ENCODE measurements at places on chromosomes 2 and 18.
A peak's percentile ranks its signal among the peaks of the same experiment; 100 is the strongest.

- DNase-seq: peak; percentile 90
Observed at GRCh38 chr2:150472511-150472899, 15.0 kb downstream of the RND3 start.

GRCh38 chr2:102206666-102207341 is 20.0 kb downstream of the IL1RL2 start:
- peak; percentile 87 for DNase-seq

DNA sequence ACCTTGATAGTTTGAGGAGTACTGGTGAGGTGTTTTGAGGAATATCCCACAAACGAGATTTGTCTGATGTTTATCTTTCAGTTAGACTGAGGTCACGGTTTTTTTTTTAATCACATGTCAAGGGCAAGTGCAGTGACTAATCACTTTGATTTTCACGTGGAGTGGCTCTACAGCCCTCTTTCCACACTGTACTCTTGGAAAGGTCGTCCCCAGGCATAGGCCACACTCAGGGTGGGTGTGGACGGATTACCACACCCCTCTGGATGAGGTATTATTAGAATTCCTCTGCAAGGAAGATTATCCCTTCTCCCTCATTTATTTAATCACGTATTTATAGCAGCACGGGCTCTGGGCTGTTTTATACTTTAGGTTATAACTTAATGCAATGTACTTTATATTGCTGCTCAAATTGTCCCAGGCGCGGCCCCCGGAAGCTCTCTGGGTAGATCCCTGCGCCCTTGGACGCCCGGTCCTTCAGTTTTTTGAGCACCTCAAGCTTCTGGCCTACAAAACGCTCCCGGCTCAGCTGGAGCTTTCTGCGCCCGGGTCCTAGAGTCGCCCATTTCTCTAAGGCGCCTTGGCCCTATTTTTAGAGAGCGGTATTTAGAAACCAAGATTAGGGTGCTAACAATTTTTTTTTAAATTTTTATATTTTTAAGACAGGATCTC is 515 bp upstream of the PLEKHB2 start:
- DNase-seq: peak; percentile 85

DNA sequence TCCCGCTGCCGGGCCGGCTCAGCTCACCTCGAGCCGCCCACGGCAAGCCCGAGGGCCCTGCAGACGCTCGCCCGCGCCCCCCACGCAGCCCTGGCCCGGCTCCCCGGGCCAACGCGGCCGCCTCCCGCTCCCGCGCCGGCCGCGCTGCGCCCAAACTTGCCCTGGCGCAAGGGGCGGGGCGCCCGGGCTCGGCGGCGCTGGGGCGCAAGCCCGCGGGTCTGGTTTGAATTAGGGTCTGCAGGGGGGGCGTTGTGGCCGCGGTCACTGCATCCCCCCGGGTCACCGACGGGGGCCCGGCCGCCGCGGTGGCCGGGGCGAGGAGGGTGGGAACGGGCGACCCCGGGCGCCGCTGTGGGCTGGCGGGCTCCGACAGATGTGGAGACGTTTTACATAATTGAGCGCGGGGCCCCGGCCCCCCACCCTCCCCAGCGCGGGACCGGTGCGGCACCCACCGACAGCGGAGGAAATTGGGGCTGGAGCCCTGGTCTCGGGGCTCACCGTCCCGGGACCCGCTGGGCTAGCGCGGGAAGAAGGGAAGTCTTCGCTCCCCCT is 690 bp downstream of the SDC1 start:
- no peak for DNase-seq

DNA sequence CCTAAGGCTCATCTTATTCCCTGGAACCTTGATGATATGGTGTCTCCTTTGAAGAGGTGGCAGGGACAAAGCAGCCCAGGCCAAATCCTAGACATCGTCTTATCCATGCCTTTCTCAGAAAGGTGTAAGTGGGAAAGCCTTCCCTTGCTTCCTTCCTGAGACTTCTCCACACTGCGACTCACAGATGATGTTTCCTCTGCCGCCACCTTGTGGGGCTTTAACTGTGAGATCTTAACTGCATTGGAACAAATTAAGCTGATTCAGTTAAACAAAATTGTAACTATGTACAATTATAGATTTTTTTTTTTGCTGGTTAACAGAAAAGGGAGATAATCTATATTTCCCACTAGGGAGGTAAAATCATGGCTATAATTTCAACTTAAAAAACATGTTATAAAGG is 10.0 kb upstream of the GCA start:
- DNase-seq: peak; percentile 56

- no peak for DNase-seq
Observed at GRCh38 chr18:66999003-66999402, 395.1 kb upstream of the CDH19 start.

DNA sequence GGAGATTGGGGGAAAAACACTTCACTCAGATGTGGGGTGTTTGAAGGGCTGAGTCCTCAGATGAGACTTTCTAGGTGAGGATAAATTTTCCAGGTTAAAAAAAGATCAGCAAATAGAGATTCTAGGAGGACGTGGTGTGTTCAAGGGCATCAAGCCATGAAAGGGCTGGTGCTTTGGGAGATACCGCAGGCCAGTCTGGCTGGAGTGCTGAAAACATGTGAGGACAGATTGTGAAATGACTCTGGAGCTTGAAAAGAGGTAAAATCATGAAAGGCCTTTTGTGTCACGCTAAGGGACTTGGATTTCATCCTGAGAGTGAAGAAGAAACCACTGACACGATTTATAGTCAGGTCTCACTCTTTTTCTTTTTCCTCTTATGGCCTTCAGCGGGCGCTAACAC is 320.5 kb downstream of the DPP10 start:
- DNase-seq: no peak

DNA sequence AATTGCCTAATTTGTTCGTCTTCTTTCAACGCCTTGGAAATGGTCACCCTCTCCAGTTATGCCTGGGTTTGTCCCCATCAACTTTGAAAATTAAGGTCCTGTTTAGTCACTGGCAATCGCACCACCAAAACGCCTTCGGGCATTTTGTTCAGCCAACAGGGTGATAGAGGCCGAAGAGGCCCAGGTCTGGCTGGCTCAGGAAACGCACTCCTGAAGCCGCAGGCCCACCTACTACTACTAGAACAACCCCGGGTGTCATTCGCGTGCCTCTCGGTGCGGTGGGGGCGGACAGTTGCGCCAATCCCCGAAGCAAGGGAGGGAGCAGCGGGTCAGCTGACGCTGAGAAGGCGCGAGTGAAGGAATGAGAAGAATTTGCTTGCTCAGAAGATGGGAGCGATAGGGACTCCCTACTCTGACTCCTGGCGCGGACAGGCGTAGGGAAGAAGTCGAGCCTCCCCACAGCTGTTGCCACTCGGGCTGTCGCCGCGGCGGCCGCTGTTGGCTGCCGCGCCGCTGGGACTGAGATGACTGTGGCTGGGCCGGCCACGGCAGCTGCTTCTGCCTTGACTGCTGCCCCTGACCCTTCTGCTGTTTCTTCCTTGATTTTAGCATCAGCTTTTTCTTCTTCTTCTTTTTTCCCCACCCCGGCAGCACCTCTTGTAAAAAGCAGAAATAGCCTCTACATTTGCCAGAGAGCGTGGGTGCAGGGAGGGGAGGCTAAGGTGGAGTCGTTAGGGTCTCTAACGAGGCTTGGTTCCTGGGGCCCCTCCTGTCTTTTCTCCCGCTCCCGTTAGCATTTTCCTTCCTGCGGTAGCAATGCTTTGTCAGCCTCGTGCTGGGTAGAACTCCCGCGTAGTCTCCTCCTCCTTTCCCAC is 387.6 kb downstream of the FIGN start:
- no peak for DNase-seq

GRCh38 chr18:25974630-25975077 is 115.8 kb downstream of the SS18 start:
- DNase-seq: peak; percentile 2

DNA sequence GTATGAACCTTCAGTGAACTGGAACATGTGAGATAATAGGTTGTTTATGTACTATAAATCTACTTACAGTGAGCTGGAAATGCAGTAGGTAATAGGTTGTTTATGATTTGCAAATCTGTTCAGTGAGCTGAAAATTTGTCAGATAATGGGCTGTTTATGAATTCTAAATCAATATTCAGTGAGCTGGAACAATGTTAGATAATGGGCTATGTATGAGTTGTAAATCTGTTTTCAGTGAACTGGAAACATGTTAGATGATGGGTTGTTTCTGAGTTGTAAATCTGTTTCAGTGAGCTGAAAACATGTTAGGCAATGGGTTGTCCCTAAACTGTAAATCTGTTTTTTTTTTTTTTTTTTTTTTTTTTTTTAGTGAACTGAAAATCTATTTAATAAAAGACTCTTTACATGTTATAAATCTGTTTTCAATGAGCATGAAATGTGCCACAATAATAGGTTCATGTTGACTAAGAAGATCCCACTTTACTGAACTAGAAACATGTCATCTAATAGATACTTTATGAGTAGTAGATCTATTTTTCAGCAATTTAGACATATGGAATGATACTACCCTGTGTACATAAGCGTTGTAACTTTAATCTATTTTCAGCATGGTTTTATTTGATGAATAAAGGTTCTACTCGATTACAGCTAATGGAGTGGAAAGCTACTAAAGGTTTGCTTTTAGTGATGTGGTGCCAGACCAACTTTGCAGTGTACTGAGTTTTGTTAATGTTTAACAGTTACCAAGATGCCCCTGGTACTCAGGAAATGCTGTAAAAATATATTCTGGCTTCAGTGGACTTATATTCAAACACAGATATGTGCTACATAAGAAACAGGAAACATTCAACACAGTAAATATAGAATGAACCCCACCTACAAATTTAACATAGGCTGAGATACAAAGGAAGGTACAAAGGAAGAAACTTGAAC is 1471.8 kb downstream of the LRP1B start:
- DNase-seq: no peak

DNA sequence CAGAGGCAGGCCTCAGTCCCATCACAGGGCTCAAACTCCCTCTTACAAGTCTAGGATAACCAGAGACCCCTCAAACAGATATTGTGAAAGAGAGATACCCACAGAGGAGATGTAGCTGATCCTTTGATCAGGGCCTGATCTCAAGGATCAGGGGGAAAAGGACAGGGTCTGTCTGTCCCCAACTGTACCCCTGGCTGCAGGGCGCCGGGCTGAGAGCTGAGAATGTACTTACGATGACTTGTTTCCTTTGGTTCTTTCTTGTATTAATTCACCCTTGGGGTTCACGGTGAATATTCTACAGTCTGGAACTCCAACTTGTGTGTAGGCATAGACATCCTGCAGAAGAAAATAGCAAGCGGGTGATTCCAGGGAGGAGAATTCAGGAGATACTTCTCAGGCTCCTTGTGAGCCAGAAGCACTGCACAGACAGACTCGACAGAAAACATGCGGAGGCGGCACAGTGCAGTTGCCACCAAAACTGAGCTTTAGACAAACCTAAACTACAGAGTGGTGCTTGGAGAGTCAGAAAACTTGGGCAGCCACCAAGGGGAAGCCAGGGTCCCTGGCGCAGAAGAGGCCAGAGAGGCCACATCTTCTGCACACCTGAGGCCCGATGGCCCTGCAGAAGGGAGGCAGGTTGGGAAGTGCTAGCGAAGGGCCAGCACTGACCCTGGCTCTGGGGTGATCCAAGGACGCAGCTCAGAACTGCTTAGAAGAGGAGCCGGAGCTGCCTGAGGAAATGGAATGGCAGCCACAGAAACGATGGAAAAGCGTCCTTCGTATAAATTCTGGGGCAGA is 73.9 kb downstream of the EMILIN2 start:
- no peak for DNase-seq

All from HT-29 (cell line).